Right atrium auricular region (tissue), 2 donors: ENCODE measurements at places on chromosomes 13 and 19. TPM values are rescaled to one million over a fixed set of nuclear protein-coding genes. Genes with fewer than 3 reads are reported as not detected.

Gene IGFL3
- total RNA-seq = not detected

Gene ADM5
- total RNA-seq = 0.43 TPM

Gene ZNF71
- total RNA-seq = 9.8 TPM

Gene ZSCAN4
- total RNA-seq = not detected

Gene OVOL3
- not detected for total RNA-seq

Gene GSX1
- not detected for total RNA-seq

Gene ZNF93
- total RNA-seq = 1.7 TPM

Gene LAIR1
- total RNA-seq = 4.2 TPM

Gene CARS2
- 28.5 TPM for total RNA-seq

Gene ZNF607
- total RNA-seq = 2.0 TPM

Gene CGB8
- not detected for total RNA-seq

Gene CELF5
- not detected for total RNA-seq

Gene NTN5
- not detected for total RNA-seq

Gene SLC7A10
- total RNA-seq = not detected
